ENCODE measurements at places on chromosomes 5 and 9.

DNA sequence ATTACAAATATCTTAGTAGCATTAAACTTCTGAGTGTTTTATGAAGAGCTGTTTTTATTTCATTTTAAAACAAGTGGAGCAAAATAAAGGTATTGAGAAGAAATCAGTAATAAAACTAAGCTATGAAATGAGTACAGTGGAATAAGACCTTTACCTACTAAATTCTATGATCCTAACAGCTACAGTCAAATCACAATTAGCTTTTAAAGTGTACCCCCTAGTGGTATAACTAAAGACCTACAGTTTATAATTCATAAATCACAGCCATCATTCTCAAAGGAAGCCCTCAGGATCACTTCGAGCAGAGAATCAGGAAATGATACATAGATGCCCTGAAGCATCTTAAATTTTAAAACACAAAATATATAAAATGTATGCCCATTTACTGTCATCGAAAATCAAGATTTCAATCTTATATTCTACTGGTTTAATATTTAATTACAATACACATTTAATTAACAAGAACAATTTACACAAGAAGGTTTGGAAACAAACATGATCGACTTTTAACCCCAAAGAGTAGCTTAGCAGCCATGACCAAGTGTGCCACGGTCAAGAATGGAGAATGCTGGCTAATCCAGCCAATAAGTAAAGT is 12.3 kb downstream of the CCNH start:
- peak; percentile 79 for DNase-seq

DNA sequence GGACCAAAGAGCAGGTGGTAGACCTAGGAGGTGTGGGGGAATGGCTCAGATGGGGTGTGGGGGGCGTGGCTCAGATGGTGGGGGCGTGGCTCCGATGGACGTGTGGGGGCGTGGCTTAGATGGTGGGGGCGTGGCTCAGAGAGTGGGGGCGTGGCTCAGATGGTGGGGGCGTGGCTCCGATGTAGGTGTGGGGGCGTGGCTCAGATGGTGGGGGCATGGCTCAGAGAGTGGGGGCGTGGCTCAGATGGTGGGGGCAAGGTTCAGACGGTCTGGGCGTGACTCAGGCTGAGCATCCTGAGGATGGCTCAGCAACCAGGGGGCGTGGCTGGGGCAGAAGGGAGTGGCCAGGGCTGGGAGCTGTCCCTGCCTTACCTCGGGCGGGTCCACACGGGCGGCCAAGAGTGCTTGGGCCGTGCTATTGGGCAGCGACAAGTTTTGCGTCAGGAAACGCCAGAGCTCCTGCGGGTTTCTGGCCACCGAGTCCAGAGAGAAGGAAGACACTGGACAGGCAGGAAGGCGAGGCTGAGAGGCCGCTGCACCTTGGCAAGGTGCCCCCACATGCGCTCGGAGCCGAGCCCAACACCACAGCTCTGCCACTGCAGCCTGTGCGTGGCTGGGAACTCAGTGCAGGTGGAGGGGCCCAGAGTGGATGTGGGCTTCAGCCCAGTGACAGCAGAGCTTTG is 5.9 kb downstream of the ABCA2 start:
- DNase-seq = peak; percentile 99

DNA sequence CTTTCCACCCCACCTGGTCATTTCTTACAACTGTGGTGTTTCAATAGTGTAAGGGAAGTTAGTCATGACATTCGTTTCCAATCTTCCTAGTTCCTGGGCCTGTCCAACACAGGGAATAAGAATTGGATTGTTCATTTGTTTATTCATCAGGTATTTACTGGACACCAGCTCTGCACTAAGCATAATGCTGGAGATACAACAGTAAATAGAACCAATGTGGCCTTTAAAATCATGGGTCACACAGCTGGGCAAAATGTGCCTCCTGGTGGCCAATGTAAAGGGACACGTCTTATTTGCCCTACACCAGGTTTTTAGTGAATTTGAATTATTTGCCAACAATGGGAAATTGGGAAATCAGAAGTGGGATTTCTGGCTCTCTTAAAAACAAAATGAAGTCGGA is 10.4 kb downstream of the ABLIM3 start:
- DNase-seq = no peak

GRCh38 chr9:134178768-134179551 is 14.6 kb upstream of the RNU6ATAC start:
- DNase-seq = no peak

DNA sequence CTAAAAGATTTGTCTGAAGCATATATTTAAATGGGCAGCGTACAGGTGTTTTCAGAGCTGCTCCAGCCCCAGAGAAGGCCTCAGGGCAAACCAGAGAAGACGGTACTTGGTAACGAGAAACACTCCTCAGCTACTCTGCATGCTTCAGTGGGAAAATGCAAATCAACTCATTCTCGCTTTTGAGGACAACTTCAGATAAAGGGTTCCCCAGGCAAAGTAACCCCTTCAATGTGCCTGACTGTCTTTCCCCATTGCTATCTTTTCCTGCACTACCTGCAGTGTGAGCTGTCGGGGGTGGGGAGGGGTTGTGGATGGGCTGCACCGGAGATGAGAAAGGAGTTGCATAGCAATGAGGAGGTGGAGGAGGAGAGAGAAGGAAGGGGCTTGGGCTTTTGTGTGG is 339.7 kb upstream of the CLINT1 start:
- no peak for DNase-seq

- DNase-seq = no peak
Measured at GRCh38 chr5:102596113-102596512, 97.3 kb upstream of the SLCO6A1 start.

DNA sequence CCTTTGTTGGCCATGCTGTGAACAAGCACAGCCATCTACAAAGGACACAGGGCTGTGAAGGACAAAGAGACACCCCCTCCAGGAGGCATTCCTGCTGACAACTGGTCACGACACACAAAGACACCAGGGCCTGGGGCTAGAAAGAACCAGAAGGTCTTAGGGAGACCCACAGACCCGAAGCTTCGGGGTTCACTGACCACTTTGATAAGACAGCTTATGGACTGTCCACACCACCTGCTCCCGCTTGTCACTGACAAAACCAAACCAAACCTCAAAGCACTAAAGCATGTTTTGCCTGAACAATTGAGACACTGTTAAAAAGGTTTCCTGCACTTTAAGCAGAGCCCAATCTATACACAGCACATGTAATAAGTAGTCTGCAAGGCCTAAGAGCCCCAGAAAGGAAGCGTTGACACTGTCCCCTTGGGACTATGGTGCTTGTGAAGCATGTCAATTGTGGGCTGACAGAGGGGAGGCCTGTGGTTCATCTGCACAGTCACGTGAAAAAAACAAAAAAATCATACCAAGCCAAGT is 185.0 kb downstream of the GAPVD1 start:
- DNase-seq = no peak

- no peak for DNase-seq
Measured at GRCh38 chr5:137296213-137296781, 202.8 kb downstream of the SPOCK1 start.

GRCh38 chr9:114864471-114864870 is 58.6 kb upstream of the TNFSF15 start:
- no peak for DNase-seq

DNA sequence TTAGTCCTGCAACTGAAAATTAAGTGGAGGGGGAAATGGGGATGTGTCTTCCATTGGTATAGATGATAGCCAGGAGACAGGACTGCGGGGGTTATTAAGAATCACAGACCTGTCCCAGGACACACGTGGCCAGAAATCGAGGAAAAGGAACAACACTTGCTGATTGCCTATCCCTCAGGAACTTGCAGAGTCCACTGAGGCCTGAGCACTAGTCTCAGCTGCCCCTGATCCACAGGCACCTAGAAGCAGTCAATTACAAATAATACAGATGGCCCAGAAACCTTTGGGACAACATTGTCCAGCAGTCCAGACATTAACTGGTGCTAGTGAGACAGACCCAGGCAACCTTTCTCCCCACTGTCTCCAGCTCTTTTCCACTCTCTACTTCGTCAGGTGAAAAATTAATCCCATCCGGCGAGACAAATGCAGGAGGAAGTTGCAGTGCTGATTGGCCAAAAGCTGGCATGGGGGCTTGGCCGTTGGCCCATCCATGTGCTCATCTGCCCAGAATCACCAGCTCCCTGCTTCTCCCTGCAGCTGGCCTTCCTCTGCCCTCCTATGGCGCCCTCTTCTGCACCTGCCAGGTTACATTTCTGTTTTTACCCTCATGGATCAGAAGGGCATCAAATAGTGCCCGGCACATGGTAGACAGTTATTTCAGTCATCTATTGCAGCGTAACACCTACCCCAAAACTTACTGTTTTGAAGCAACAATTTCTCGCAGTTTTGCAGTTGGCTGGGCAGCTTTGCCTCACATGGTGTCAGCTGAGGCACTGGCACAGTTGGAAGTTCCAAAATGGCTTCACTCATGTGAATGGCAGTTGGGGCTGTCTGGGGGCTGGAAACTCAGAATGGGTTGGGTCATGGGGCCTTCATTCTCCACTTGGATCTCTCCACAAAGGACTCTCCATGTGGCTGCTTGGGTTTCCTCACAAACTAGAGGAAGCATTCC is 3.6 kb upstream of the B4GALT1 start:
- DNase-seq = no peak

DNA sequence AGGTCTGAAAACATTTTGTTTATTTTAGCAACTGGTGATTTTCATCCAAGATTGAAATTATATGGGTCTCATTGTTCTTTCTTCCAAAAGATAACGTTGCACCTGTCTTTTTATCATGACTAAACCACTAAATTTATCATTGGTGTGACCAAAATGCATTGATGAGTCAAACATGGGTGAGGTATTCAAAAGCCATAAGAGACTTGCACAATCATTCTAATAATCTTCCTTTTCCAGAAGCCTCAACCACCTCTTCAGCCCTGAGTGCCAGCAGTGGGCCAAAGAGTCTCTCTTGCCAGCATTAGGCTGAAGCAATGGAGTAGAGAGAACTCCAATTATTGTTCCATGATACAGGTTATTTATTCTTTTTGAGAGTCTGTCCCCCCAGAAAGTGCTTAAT is 198.9 kb downstream of the LURAP1L start:
- DNase-seq = no peak

DNA sequence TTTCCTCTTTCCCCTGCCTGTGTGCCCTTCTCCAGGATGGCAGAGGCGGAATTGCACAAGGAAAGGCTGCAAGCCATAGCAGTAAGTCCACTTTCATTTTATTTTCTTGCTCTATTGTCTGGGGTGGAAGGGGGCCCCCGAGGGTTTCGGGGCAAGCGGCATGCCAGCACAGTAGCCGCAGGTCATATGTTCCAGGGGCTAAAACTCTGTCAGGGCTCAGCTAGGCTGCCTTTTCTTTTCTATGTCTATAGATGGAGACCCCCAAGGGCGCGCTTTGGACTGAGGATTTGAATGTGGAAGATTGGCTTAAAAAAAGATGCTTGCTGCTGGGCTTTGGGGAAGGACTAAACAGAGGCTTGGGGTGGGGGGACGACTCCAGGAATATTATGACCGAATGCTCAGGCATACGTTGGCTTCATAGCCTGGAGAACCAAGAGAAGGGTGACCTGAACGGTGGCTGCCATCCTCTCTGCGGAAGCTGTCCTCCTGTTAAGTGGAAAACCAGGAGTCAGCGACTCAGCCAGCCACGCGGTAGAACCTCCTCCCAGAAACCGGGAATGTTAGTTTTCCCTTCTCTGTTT is 545 bp downstream of the PALM2AKAP2 start:
- DNase-seq = no peak

Data from RKO (cell line).